Hepatocyte (in vitro differentiated cells): ENCODE measurements at places on chromosomes 5 and 9. TPM values are rescaled to one million over a fixed set of nuclear protein-coding genes. Genes with fewer than 3 reads are reported as not detected.
A peak's percentile ranks its signal among the peaks of the same experiment; 100 is the strongest.

The ENHO gene
- 1.5 and 1.6 TPM in 2 replicates for total RNA-seq

The PCDH1 gene
- total RNA-seq = 10.5 and 10.8 TPM in 2 replicates

The DEPDC1B gene
- total RNA-seq = 27.5 and 37.3 TPM in 2 replicates

The TAL2 gene
- total RNA-seq = not detected in 2 replicates

The SPINK13 gene
- total RNA-seq = not detected in 2 replicates

The NUTM2G gene
- 0.13 and 0.32 TPM in 2 replicates for total RNA-seq

- peak; percentile 92 for DNase-seq
Observed at GRCh38 chr5:141560725-141561483, 57.9 kb downstream of the DIAPH1 start.

GRCh38 chr9:113343732-113344231 is 3.7 kb upstream of the WDR31 start:
- peak; percentile 84 for DNase-seq

- no peak for DNase-seq
Observed at GRCh38 chr5:56161439-56161823, 71.7 kb downstream of the ANKRD55 start.

- peak; percentile 71 for DNase-seq
Observed at GRCh38 chr9:119961774-119962424, 592.7 kb upstream of the BRINP1 start.

DNA sequence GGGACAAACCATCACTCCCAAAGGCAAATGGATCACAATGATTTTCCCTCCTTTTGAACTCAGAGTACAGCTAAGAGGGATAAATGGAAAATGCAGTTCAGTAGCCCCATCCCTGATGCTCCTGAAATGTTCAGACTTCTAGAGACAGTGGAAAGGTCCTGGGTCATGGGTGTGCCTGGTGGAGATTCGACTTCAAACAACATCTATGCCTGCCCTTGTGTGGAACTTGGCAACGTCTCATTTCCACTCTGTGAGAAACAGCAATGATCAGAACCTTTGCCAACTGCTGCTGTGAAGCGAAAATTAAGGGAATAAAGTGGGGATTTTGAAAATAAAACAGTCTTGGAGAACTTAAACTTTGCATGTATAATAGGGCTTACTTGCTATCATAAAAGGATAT is 778.1 kb downstream of the SEMA5A start:
- DNase-seq = no peak

GRCh38 chr9:16873126-16873802 is 2.8 kb upstream of the BNC2 start:
- peak; percentile 27 for DNase-seq

DNA sequence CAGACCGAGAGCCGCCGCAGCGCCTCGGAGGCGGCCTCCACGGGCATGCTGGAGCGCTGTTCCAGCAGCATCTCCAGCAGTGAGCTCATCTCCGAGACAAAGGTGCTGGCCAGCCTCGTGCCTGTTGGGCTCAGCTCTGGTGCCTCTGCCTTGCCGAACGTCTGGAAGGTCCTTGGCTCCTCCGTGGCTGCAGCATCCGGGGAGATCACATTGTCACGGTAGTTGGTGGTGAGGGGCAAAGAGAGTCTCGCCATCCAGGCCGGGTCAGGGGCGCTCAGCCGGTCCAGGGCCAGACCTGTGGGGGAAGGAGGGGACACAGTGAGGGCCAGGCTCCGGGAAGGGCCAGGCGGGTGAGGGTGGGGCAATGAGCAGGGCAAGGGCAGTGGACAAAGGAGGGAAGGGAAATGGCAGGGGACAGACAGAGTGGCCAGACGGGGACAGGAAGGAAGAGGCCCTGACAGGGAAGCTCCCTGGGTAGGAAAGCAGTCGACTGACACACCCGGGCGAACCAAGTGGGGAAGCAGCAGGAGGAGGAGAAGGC is 12.4 kb downstream of the PCDH12 start:
- no peak for DNase-seq

DNA sequence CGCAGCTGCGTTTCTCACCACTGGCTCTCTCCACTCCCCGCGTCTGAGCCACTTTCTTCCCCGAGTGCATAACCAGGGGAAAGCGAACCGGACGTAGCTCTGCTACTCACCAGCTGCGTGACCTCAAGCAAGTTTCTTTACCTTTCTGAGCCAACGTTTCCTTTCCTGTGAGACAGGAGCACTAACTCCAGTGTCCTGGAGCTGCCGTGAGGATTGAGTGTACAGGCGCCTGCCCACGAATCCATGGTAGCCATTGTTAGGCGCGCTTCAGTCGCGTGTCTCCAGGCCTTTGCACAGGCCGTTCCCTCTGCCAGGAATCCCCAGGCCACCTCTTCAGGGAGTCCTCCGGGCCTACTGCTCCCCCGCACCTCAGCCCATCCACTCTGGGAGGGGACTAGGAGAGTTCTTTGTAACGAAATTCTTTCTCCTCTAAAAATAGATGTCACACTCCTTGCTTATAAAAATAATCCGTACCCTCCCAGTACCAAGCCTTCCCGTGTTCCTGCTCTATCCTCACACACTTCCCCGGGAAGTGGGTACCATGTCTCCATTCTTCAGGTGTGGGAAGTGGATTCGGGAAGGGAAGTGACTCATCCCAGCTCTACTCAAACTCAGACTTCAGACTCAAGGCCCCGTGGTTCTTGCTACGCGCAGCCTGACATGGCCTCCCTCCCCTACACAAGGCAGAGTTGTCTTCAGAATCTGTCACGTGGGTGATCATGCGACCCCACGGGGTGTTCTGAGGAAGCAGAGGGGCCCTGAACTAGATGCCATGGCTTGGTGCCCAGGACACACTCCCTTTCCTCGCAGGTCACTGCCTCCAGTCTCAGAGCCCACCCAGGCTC is 16.1 kb upstream of the CRB2 start:
- DNase-seq = no peak

- DNase-seq = peak; percentile 62
Observed at GRCh38 chr5:132475987-132476875, 14.3 kb downstream of the IRF1 start.

GRCh38 chr5:20305463-20305862 is 317.5 kb upstream of the CDH18 start:
- no peak for DNase-seq

GRCh38 chr5:76521240-76521758 is 101.9 kb downstream of the F2RL2 start:
- DNase-seq = no peak

GRCh38 chr5:145478651-145479050 is 356.5 kb downstream of the PRELID2 start:
- DNase-seq = no peak

DNA sequence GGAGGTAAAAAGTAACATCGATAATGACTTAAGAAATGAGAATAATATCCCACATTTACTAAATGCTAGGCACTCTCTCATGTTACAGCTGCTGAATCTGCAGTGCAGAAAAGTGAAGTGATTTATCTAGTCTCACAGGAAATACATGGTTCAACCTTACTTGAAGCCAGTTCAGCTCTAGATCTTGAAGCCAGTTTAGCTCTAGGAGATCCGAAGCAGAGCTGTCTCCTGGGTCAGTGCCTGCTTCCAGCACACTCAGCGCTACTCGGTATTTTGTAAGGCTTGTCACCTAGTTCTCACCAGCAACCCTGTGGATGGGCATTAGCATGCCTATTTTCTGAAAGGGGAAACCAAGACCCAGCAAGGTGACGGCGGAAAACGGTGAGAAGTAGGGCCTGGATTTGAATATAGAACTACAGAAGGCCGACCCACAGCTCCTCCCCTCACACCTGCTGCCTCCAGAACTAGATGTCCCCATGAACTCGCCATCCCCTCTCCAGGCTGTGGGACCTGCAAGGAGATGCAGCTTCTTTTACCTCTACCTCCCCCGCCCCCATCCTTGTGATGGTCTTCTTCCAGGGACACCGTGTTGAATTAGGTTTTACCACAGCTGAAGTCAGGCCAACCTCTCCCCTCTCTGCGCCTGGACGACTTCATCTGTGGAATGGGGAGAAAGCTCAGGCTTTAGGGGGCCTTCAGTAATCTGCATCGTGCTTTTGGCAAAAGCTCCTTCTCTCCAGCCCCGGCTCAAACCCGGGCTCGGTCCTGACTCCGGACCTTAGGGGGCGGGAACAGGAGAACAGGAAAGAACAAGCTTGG is 4.4 kb upstream of the MSX2 start:
- no peak for DNase-seq

DNA sequence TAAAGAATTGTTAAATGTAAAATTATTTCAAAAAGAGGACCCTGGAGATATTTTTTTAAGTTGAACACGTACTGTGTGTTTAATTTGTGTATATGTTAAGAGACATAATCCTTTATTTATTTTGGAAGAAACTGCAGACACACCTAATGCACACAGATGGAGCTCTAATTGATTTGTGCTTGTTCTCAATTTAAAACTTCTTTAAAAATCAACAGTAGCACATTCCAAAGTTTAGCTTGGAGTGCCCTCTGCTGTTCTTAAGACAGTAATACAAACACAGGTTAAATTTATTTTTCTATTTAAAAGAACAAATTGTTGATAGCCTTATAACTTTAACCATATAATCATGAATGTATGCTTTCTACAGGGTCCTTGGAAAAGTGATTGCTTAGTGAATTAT is 277.6 kb upstream of the ADAMTS16 start:
- DNase-seq = peak; percentile 60

- DNase-seq = no peak
Observed at GRCh38 chr5:53515988-53516387, 35.6 kb downstream of the FST start.

DNA sequence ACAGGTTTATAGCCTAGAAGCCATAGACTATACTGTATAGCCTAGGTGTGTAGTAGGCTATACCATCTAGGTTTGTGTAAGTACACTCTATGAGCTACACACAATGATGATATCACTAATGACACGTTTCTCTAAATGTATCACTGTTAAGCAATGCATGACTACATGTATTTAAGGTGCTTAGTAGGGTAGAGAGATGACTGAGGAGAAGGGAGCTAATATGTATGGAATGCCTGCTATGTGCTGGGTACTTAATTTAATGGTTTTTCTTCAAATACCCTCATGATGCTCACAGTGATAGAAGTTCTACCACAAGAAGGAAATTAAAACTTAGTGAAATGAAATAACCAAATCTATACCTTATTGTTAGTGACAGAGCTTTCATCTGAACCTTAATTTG is 1785.5 kb downstream of the EFNA5 start:
- no peak for DNase-seq

- DNase-seq = no peak
Observed at GRCh38 chr5:87661784-87662566, 249.2 kb upstream of the CCNH start.

- peak; percentile 22 for DNase-seq
Observed at GRCh38 chr5:155052532-155052931, 39.0 kb downstream of the KIF4B start.

- no peak for DNase-seq
Observed at GRCh38 chr5:43171451-43171850, 20.6 kb upstream of the NIM1K start.

GRCh38 chr5:101977729-101978345 is 318.2 kb downstream of the SLCO4C1 start:
- DNase-seq = peak; percentile 78

DNA sequence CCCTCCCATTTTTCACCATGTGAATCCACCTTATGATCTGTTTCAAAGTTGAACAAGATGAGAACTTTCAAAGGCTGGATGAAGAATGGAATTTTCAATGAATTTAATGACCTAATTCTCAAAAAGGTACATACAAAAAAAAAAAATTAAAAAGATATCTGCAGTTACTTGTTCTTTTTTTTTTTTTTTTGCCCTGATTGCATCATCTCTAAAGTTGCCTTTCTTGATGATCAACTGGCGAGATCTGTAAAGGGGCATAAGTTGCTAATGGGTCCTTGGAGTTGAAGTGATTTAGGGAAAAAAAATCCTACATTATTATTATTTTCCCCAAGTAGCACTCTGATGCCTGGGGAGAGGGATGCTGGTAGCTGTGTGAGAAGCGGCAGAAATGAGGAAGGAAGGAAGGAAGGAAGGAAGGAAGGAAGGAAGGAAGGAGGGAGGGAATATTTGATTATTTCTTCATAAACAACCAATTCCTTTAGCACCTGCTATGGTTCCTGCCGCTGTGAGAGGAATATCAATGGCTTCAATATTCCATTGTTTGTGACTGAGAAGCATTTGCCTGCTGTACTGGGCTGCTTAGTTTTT is 48.8 kb upstream of the CD180 start:
- no peak for DNase-seq

DNA sequence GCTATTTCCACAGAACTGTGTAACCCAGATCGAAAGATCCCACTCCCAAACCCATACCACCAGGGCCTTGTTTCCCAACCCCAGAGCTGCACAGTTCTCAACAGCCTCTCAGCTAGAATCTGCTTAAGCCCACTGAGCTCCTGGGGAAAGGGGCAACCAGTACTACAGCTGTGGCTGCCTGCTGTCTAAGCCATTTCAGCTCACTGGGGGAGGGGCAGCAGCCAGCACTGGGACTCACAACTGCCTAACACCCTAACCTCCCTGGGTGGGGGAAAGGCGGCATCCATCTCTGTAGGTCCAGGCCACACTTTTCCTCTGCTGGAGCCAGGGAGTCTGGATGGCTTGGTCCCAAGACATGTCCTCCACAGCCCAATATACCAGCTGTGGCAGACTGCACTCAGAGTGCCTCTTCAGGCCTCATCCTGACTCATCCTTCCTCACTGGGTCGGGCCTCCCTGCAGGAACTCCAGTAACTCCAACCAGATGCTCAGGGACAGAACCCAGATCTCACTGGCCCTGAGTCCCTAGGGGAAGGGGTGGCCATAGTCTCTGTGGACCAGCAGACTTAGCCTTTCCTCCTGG is 241.4 kb downstream of the HINT1 start:
- no peak for DNase-seq

DNA sequence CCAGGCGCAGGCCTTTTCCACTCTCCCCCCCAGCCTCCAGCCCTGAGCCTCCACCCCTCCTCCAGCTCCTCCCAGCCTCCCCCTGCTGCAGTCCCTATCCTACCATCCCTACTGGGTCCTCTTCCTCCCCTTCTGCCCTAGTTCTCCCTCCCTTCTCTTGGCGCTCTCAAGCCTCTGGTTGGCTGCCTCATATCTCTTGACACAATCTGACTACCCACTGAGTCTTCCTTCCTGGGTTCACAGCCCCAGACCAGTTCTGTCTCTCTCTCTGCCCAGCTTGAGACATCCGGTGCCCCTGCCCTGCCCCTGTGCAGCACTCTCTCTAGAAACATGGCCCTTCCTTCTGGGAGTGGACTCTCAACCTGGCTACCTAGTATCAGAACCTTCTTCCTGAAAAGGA is 76.2 kb downstream of the TSPAN17 start:
- no peak for DNase-seq

- DNase-seq = no peak
Observed at GRCh38 chr9:135345775-135346433, 133.7 kb upstream of the PPP1R26 start.

DNA sequence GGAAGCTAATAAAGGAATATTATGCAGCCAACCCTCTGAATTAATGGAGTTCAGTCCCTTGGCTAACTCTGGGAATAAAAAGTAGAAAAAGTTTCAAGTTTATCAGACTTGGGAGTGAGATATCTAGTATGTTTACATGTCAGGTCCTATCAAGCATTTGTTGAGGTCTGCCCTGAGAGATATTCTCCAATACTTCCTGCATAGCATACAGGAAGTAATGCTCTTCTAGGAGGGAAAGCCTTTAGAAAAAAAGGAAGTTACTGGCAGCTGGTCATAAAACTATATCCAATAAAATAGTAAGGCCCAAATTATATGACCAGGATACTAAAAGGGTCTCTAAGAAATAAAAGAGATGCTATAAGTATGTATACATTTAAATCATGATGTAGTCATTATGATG is 594.1 kb upstream of the FTMT start:
- DNase-seq = no peak

- peak; percentile 59 for DNase-seq
Observed at GRCh38 chr5:25119650-25120049, 474.9 kb upstream of the CDH10 start.
